CD4-positive, alpha-beta T cell treated with Interleukin-17A for 1 hour (primary cell): ENCODE measurements at places on chromosomes 2 and 18.

DNA sequence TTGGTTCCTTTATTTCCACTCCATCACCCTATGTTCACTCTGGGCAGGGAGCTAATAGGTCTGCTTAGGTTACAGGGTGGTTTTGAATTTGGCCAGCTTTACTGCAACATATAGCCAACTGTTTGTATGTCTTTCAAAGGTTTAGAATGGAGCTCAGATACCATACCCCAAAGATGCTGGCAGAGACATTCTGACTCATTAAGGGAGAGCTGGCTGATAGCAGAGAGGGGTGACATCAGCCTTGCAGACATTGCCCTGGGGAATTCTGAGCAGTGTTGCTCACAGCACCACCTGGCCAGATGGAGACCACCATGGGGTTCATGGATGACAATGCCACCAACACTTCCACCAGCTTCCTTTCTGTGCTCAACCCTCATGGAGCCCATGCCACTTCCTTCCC is 2.1 kb downstream of the PROKR1 start:
- DNase-seq: no peak

GRCh38 chr2:12612671-12613070 is 104.1 kb upstream of the TRIB2 start:
- no peak for DNase-seq

GRCh38 chr18:25518716-25519053 is 166.7 kb upstream of the ZNF521 start:
- no peak for DNase-seq

GRCh38 chr2:9074930-9075329 is 71.4 kb upstream of the MBOAT2 start:
- no peak for DNase-seq

DNA sequence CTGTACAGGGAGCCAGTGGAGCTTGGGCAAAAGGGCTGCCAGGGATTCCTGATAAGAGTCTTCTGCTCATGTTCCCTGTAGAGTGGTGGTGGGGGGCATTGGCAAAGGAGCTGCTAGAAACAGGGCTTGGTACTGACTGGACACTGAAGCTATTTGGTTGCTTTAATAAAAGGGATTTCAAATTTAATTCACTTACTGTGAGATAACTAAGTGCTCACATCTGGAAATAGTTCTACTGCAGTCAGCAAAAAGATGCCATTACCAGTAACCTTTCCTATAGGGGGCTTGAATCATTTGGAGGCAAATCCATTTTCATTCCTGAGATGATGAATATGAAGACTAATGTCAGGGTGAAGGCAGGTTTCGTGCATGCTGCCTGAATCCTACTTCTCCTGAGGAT is 94.3 kb upstream of the DOCK10 start:
- no peak for DNase-seq

DNA sequence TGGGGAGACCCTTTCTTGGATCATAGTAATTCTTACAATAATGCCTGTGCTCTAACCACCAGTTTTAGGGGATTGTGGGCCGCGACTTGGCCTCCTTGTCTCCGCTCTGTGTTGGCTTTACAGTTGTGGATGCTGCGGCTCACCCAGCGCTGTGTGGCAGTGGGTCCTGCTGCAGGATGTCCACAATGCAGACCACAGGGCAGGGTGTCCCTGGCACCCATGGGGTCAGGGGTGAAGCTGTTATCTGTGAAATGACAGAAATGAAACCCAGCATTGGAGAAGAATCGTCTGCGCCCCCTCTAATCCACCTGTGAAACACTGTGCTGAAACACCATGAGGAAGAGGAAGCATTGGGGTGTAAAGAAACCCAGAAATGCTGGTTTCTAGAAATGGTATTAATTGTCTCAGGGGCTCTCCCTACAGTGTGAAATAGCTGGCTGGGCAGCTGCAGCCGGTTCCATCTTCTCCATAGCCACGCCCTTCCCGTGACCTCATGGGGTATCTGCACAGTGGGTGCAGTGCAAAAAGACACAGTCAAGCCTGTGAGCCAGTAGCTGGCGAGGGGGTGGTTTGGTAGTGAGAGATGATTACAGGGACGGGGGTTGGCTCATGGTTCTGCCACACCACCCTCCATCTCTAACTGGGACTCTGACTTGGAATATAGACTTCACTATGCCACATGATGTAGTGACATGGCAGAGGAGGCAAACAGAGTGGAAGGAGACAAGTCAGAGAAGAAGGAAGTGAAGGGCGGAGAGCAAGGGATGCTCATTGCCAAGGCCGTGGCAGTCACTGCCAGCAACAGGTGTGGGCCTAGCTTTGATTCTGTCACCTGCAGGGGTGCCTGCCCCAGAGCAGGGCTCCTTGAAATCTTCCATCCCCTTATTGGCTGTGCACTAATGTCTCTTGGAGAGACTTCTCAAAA is 16.2 kb downstream of the INPP4A start:
- peak; percentile 73 for DNase-seq

- DNase-seq: no peak
Observed at GRCh38 chr2:164609790-164610189, 11.5 kb downstream of the GRB14 start.

DNA sequence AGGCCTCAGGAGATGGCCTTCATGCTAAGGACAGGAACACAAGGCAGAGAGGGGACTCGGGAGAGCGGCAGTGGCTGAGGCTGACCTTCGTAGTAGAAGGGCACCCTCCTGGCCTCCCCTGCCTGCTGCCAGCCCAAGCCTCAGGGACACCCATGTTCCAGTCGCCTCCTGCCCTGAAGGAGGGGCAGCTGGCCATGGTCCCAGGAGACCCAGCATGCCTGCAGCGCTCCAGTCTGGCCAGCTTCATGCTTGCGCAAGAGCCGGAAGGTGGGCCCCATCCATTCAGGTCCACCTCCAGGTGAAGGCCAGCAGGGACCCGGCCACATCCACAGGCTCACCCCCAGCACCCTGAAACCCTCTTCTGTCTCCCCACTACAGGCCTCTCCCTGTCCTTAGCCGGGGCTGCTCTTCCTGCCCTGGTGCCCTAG is 35.0 kb downstream of the BIN1 start:
- DNase-seq: no peak

- DNase-seq: peak; percentile 47
Observed at GRCh38 chr2:197239434-197239833, 71.1 kb downstream of the ANKRD44 start.

GRCh38 chr2:99111236-99111635 is 30.3 kb upstream of the C2orf15 start:
- no peak for DNase-seq

DNA sequence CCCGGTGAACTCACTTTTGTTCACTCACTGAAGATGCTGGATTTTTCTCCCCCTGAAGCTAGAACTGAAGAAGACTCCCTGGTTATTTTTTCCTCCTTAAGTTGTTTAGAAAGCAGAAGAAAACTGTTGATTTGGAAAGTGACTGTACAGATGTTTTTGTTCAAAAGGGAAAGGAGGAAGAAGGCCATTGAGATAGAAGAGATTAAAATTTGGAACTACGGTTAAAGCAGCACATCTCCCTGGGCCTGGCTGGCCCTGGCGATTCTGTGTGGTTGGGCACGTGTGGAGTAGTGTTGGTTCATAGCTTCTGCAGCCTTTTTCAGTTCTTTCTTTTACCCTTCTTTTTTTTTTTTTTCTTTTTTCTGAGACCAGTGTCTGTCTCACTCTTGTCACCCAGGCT is 109.2 kb downstream of the MAP4K4 start:
- no peak for DNase-seq

GRCh38 chr2:8531481-8531880 is 150.4 kb upstream of the ID2 start:
- no peak for DNase-seq

DNA sequence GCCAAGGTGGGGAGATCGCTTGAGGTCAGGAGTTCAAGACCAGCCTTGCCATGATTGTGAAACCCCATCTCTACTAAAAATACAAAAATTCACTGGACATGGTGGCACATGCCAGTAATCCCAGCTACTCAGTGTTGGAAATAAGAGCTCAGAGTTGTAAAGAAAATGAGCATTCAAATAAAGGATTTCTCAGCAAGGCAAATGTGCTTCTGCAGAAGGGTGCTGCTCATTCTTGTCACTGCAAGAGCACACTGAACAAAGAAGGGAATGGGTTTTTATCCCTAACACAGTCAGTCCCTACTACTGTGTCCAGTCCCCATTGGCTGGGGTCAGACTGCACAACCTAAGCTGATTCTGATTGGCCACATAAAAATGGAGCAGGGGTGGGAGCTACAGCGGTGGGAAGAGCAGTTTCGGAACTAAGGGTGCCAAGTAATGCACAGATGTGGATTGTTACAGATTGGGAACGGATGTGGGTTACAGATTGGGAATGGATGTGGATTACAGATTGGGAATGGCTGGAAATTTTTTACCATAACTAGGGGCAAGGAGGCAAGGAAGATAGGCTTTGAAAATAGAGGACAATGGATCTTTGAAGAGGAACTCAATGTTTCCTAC is 31.1 kb upstream of the TRAPPC8 start:
- no peak for DNase-seq

DNA sequence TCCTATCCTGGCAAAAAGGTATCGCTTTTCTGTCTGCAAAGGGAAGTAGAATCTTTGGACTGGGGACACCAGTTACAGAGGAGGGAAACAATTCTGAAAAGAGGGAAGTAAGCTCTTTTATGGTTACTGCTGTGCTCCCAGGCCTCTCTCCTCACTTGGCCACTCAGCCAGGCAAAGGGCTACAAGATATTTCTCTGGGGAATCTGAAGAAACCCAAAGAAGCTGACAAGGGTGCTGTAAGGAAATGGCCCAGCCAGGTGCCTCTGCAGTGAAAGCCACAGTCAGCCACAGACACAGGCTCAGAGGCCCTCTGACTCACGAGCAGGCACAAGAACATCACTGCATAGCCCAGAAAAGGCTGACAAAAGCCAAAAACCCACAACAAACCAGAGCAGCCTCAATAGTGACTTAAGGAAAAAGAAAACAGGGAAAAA is 5.8 kb downstream of the HDLBP start:
- peak; percentile 73 for DNase-seq

DNA sequence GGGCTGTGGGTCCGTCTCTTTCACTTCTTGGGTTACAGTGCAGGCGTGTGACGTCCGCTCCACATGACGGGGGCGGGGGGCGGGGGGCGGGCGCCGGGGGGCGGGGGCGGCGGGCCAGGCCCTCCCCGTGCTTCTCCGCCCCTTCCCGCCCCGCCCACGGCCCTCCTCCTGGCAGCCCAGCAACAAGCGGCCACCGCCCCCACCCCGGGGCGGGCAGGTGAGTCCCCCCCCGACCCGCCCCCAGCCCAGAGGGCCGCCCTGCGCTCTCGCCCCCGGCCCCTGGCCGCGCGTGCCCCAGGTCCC is 3.6 kb downstream of the ZNF516 start:
- DNase-seq: peak; percentile 74

GRCh38 chr2:43040084-43040854 is 186.1 kb downstream of the ZFP36L2 start:
- no peak for DNase-seq

DNA sequence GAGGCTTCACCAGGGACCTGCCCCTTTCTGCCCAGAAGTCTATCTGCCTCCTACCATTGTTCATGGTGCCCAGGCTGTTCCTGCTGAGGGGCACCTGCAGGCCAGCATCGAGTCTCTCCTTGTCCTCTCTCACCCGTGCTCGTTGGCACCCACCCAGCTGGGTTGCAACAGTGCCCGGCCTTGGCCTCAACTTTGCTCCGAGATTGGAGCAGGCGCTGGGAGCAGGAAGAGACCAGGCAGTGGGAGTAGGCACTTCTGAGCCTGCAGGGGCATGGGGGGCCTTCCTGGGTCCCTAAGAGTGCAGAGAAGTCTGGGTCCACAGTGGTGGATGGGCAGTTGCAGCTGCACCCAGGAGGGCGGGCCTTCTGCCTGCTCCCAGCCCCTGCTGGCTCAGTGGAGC is 75.6 kb downstream of the NCOA1 start:
- no peak for DNase-seq

DNA sequence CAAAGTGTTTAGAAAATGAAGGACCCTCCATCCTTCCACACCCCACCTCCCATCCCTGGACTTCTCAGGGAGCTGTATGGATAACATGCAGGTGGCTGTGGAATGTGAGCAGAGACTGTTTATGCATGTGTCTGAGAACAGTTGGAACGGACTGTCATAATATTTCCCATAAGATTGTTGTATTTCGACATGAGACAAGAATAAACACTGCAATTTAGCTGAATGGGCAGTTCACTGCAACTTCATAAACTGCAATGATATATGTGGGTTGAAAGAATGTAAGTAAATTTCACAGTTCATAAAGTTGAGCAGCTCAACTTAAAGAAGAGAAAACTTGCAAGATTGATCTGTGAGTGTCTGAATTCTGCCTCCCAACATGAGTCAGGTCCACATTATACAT is 74.6 kb downstream of the MEP1B start:
- no peak for DNase-seq

DNA sequence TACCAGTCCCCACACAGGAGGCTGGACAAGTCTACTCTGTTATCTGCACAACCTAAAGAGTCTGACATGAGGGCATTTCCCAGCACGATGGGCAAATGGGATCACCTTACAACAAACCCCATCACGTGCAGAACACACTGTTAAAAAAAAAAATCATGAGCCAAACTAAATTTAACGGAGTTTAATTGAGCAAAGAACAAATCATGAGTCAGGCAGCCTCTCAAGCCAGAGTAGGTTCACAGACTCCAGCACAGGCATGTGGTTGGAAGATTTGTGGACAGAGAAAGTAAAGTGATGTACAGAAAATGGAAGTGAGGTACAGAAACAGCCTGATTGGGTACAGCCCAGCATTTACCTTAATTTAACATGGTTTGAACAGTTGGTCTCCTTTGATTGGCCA is 59.9 kb downstream of the KYNU start:
- DNase-seq: no peak

DNA sequence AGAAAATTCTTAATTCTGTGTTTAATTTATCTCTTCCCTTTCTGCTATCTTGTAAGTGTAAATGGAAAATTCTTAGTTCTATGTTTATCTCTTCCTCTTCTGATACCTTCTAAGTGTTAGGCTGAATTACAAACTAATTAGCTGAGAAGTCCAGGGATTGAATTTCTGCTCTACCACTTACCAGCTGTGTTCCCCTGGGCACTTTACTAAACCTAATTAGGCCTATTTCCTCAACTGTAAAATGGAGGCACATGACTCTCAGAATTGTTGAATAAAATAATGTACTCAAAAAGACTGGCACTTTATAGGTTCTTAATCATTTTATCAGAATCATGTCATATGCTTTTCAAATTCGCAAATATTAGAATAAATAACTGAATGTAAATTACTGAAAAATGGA is 146.3 kb downstream of the MAP2 start:
- no peak for DNase-seq

- no peak for DNase-seq
Observed at GRCh38 chr2:31563273-31563839, 17.4 kb downstream of the SRD5A2 start.

- DNase-seq: no peak
Observed at GRCh38 chr2:150100834-150101233, 386.6 kb downstream of the RND3 start.

- DNase-seq: no peak
Observed at GRCh38 chr2:236177604-236177966, 9.4 kb upstream of the GBX2 start.
